Activated CD4-positive, alpha-beta T cell treated with anti-CD3 and anti-CD28 coated beads for 24 hours (primary cell): ENCODE measurements at places on chromosomes 6 and 20.

DNA sequence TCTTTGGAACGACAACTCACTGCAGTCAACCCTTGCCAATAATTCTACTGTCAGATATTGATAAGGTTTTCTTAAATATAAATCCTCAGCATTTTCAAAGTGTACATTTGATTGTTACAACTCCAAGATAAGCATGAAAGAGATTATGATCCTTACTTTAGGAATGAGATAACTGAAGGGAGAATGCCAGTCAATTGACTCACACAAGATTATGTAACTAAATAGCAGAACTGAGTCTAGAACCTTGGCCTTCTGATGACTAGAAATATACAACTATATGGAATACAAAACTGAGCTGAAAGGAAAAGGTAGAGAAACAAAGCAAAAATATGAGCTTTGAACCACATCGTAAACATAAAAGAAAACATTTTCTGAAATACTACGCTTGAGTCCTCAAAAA lies 26.9 kb upstream of the STXBP5 start:
- DNase-seq = no peak

DNA sequence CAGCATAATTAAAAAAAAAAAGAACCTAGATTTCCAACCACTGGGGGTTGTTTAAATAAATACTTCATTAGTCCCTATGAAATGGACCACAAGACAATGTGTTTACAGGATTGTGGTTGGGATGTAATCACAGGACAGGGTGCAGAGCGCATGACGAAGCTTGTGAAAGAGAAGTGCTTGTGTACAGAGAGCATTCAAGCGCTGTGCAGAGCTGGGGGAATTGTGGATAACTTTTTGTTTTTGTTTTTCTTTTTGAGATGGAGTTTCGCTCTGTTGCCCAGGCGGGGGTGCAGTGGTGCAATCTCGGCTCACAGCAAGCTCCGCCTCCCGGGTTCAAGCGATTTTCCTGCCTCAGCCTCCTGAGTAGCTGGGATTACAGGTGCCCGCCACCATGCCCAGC lies 22.3 kb downstream of the LAMA5 start:
- DNase-seq = no peak

DNA sequence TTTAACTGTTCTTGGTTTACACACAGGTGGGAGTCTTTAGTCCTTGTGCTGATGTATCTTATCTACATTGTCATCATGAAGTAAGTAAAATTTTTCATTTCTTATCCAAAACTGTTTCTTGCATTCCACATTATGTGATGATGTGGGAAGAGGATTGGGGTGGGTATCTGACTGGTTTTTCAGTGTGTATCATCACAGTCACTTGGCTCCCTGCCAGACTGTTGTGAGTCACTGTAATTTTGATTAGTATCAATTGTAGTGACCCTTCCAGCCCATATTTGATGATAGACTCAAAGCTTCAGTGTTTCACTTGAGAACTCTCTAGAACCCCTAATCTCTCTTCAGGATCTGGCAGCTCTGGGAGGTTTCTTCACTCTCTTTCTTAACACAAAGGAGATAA lies 84.5 kb upstream of the RIN2 start:
- DNase-seq = no peak

GRCh38 chr6:70370496-70370895 lies 42.8 kb upstream of the FAM135A start:
- DNase-seq = no peak

GRCh38 chr6:79670789-79671188 lies 39.7 kb downstream of the SH3BGRL2 start:
- DNase-seq = no peak

- DNase-seq = no peak
These were observed 26.0 kb upstream of the SCRT2 start for GRCh38 chr20:701401-702129.

- DNase-seq = no peak
These were observed 9.9 kb downstream of the GGT7 start for GRCh38 chr20:34862724-34863123.
